ENCODE measurements at places on chromosomes 1 and 21.

GRCh38 chr1:210949489-210949888 lies 184.5 kb downstream of the KCNH1 start:
- DNase-seq, result no peak

- no peak for DNase-seq
These were observed 32.5 kb upstream of the KCNA3 start for GRCh38 chr1:110707232-110707631.

- DNase-seq, result no peak
These were observed 37.0 kb upstream of the PARP1 start for GRCh38 chr1:226444901-226445300.

DNA sequence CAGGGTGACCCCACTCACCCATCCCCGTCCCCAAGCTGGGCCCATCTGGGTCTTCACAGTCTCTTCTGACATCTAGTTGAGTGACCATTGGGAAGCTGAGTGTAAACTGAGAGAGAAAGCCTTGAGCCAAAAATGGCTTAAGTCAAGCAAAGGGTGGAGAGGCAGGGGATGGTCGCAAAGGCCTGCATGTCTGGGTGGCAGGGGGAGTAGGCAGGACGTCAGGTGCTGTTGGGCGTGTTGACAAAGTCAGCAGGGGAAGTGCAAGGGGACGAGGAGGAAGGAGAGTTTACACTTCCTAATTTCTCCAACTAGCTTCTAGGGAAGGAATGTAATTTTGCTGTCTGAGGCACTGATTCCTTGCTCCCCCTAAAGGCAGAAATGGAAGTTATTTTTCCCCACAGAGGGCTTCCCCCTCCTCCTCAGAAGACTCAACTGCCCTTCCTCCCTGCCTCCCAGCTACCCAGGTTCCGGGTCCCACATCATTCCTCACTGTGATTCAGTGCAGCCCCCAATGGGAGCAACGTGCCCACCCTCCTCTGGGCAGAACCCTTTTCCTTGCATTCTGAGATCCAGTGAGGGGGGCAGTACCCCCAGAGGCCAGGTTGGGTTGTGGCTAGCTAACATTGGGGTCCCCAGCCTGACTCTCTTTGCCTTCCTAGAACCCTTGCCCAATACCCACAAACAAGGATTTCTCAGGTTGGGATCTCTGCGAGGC lies 1.2 kb upstream of the ADORA1 start:
- DNase-seq, result no peak

- no peak for DNase-seq
These were observed 44.1 kb downstream of the RASSF5 start for GRCh38 chr1:206551296-206551985.

- DNase-seq, result no peak
These were observed 35.8 kb upstream of the ETV3 start for GRCh38 chr1:157173900-157174410.
